NK-92 treated with Interleukin-12 subunit alpha and Interleukin-12 subunit beta, amount 100 ng/mL, for 24 hours (cell line): ENCODE measurements at places on chromosomes 2 and 18.

DNA sequence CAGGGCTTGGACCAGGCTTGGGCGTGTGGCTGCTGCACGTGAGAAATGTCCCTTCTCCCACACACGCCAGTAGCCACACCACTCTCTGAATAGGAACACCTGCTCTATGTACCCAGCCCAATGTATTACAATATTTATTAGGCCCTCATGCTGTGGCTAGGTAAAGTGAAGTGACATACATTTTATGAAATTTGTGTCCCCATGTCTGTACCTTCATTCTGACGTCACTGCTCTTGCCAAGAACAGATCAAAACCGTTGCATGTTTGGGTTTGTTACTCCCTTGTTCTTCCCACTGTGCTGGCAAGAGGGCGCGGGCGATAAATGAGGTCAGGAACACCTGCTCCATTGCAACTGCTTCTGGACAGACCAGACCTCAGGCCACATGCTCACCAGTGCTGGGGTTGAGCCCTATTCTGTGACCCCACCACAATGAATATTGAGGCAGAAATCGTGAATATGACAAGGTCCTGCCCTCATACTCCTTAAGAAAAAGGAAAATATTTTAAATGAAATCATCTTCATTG lies 436.4 kb upstream of the SALL3 start:
- no peak for DNase-seq

- no peak for DNase-seq
These were observed 11.1 kb downstream of the TTL start for GRCh38 chr2:112493048-112493447.

DNA sequence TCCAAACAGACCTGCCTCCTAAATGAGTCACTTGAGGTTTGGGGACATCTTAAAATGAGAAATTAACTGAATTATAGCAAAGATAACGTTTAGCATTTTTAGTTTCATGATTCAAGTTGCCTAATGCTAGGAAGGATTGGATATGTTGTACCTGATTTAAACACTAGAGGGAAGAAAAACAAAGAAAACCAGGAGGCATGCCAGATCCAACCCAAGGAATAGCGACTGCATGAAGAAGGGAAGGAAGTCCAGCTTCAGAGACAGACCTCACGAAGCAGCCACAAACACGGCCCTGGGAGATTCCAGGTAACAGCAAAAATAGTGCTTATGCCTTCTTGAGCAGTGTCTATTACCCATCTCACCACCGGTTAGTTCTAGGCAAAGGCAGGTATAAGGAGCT lies 499.9 kb upstream of the SPHKAP start:
- no peak for DNase-seq

DNA sequence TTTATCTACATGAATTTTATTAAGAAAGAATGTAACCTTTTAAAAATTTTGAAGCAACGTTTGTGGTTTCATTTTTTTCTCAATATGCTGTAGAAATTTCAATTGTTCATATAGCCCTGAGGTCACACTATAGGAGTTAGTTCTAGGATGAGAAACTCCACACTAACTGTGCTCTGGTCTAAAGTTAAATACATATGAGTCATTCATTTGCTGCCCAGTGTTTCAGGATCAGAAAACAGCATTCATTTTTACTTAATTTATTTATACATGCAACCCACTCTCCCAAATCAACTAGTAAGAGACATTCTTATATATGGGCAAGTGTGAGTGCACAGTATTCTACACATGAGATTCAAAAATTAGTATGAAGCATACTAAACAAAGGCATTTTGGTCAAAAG lies 137.9 kb downstream of the DOCK10 start:
- DNase-seq = no peak

- no peak for DNase-seq
These were observed 331.3 kb upstream of the CNTNAP5 start for GRCh38 chr2:123693836-123694235.

- DNase-seq = no peak
These were observed 81.9 kb upstream of the TMEM178A start for GRCh38 chr2:39583781-39584180.

DNA sequence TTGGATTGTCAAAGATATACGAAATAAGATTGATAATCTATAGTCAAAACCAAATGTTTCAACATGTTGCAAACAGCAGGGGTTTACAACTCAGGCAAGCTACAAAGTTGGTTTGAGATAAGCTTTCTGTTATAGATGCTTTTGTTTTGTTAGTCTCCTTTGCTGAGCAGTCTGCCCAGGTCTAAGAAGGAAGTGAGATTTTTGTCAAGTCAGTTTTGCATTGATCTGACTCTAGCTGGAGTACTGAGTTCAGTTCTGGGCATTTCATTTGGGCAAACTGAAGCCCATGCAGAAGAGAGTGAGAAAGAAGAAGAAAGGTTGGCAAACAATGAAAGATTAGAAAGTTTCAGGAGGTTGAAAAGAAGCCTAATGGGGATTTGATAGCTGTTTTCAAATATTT lies 983.0 kb upstream of the SLC39A10 start:
- no peak for DNase-seq

DNA sequence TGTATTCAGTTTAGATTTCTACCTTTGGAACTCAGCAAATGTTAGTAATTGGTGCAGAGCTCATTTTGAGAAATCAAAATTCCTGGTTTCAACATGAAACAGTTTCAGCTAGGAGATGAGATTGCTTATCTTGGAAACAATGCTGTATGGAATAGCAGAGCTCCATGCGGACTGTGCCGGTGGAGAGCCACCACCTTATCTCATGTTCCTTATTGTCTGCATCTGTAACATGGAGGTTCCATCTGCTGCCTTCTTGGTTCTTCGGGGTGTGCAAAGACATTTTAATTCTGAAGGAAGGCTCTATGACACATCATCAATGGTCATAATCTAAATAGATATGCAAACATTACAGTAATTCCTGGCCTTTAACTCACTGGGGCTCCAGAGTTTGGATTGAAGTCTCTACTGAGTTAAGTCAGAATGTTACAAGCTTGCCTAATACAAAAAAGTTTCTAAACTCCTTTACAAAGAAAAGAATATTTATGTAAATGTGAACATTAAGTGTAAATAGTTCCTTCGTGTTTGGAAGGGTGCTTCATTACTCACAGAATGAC lies 65.3 kb downstream of the PRKRA start:
- DNase-seq = no peak

- DNase-seq = no peak
These were observed 371.9 kb upstream of the KCNH7 start for GRCh38 chr2:163210430-163210918.

- DNase-seq = no peak
These were observed 2.1 kb downstream of the DOCK10 start for GRCh38 chr2:225040142-225040541.

- DNase-seq = no peak
These were observed 310.6 kb downstream of the GBX2 start for GRCh38 chr2:235857598-235857997.

- DNase-seq = peak; percentile 88
These were observed 554 bp downstream of the ING5 start for GRCh38 chr2:241702155-241703031.

DNA sequence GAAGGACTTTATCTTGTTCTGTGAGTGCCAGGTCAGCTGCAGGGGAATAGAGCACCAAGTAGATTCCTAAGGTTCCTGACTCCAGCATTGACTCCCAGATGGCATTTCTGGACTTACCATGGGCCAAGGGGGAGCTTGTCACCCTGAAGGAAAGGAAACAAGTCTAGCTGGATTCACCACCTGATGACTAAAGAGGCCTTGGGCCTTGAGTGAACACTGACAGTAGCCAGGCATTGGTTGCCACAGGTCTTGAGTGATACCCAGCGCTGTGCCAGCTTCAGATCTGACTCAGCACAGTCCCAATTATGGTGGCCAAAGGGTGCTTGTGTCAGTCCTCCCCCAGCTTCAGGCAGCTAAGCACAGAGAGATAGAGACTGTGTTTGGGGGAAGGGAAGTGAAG lies 40.1 kb upstream of the CAPN13 start:
- DNase-seq = no peak

DNA sequence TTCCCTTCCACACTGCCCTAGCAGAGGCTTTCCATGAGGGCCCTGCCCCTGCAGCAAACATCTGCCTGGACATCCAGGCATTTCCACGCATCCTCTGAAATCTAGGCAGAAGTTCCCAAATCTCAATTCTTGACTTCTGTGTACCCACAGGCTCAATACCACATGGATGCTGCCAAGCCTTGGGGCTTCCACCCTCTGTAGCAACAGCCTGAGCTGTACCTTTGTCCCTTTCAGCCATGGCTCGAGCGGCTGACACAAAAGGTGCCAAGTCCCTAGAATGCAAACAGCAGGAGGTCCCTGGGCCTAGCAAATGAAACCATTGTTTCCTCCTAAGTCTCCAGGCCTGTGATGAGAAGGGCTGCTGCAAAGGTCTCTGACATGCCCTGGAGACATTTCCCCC lies 744.5 kb upstream of the LINC00305 start:
- no peak for DNase-seq

- no peak for DNase-seq
These were observed 106.3 kb downstream of the GRB14 start for GRCh38 chr2:164515030-164515429.

GRCh38 chr2:127887776-127888130 lies 2.0 kb upstream of the AMMECR1L start:
- DNase-seq = no peak

DNA sequence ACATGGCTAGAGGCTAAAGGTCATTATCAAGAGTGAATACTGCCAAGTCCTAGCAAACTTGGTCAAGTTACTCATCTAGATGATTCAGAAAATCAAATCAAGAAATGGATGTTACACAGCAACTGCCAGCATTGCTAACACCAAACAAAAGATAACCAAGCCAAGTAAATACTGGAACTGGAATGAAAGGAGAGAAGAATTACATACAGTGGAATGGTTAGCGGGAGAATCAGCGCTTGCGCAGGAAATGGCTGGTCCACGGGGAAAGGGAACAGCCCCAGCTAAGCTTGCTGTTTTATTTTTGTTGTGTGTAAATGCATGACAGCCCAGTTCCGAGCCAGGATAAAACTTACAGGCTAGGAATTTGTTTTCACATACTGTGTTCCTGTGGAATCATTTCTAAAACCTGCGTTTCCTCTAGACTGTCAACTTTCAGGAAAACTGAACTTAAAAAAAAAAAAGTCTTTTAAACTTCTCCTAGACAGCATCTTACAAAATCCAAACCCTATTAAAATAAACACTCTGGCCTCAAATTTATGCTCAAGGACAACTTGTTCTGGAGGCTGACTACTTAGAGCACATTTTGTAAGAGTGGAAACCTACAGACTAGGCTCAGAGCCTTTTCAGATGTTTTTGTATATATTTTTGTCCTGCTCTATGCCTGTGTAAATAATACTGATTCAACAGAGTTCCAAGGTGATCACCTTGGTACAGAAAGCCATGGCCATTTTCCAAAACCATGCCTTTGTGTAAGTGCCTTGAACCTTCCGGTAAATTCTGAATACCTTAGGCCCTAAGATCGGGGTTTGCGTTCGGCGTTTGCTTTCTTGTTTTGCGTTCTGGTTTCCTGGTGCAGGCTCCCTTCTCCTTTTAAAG lies 30.7 kb upstream of the TXNDC2 start:
- no peak for DNase-seq

DNA sequence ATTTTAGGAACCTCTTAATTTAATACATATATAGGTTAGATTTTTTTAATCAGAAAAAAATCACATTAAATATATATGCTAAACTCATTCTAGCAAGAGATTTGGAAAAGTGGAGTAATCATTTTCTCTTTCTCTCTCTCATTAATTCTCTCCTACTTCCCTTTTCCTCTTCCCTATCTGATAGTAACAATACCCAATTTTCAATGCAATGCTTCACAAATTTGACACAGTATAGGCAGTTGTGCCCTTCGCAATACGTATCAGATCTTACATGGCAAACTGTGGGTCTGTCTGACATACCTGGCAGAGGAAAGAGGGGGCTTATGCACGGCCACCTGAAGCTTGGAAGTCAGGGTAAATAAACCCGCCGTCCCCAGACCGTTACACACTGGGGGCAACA lies 444.3 kb downstream of the NBAS start:
- DNase-seq = no peak

GRCh38 chr2:118847762-118848172 lies 319 bp upstream of the EN1 start:
- no peak for DNase-seq

DNA sequence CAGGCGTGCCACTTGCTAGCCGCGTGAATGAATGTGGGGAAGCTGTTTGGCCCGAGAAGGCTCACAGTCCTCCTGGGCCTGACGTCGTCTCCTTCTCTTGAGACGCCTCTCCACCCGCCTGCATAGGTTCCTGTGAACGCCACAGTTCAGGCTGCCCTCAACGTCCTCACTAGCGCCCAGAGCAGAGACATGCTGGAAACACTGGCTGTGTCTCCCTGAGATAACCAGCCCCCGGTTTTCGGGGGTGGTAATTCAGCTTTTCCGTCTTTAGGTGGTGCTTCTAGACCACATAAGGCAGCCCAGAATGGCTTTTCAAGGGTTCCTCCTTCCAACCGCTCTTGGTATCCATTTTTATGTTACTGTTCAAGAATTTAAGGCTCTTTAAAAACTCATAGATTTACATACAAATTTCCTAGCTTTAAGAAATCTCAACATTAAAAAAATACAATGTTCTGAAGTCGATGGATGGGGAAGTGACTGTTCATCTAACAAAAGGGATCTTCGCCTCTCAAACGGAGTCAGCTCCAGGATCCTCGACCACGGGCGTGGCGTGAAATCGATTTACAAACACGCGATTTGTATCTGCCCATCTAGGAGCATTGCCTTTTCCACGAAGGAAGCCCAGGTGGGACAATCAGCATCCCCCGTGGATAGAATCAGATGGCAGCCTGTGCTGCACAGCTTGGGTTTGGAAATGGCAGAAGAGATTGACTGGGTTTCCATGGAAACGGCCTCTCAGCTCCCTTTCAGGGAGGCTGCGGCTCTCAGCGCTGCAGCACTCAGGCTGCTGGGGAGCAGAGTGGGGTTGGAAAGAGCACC lies 110.6 kb upstream of the PXDN start:
- no peak for DNase-seq

DNA sequence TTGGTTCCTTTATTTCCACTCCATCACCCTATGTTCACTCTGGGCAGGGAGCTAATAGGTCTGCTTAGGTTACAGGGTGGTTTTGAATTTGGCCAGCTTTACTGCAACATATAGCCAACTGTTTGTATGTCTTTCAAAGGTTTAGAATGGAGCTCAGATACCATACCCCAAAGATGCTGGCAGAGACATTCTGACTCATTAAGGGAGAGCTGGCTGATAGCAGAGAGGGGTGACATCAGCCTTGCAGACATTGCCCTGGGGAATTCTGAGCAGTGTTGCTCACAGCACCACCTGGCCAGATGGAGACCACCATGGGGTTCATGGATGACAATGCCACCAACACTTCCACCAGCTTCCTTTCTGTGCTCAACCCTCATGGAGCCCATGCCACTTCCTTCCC lies 2.1 kb downstream of the PROKR1 start:
- DNase-seq = no peak

DNA sequence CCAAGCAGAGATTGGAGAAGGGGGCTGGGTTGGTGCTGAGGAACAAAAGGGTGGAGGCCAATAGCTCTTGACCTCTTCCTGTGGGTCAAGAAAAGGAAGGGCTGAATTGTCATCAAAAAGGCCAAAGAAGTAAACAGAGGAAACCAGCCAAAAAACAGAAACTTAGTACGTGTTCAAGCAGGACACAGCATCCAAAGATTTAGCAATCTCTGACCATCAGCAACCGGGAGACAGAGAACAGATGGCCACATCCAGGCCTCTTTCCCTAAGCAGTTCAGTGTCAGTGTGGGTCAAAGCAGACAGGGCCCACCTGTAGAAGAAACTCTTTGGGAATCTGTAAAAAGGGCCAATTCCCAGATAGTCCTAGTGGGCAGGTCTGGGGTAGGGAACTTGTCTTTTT lies 2.9 kb downstream of the DNPEP start:
- no peak for DNase-seq

- no peak for DNase-seq
These were observed 737.5 kb downstream of the SATB2 start for GRCh38 chr2:198720266-198720665.

- DNase-seq = no peak
These were observed 385.0 kb upstream of the TRIB2 start for GRCh38 chr2:12331698-12332097.
